ENCODE measurements at places on chromosomes 7 and 10. TPM values are rescaled to one million over a fixed set of nuclear protein-coding genes. Genes with fewer than 3 reads are reported as not detected.

The ADIRF gene
- not detected for total RNA-seq

- no peak for DNase-seq
Observed at GRCh38 chr10:5576780-5577624, 52.2 kb downstream of the CALML3 start.

GRCh38 chr7:106460792-106461254 lies 176.0 kb upstream of the NAMPT start:
- DNase-seq: no peak

DNA sequence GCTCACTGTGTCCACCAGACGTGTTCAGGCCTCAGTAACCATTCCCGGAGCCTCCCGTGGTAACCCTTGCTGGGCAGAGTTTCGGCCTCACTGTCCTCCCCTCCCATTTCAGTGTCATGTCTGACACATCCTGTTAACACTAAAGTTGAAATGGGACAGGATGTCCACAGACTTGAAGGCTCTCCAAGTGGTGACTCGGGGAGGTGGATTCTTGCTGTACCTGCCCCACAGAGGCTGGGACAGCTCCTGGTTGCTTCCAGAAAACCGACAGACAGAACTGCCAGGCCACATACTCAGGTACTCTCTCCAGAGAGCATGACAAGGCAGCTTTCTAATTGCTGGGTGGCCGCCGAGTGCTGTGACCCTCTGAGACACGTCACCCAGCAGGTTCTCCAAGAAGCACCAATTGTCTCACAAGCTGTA lies 17.9 kb upstream of the CYTH3 start:
- DNase-seq: peak; percentile 36

- DNase-seq: no peak
Observed at GRCh38 chr7:601595-602340, 82.1 kb upstream of the PDGFA start.

DNA sequence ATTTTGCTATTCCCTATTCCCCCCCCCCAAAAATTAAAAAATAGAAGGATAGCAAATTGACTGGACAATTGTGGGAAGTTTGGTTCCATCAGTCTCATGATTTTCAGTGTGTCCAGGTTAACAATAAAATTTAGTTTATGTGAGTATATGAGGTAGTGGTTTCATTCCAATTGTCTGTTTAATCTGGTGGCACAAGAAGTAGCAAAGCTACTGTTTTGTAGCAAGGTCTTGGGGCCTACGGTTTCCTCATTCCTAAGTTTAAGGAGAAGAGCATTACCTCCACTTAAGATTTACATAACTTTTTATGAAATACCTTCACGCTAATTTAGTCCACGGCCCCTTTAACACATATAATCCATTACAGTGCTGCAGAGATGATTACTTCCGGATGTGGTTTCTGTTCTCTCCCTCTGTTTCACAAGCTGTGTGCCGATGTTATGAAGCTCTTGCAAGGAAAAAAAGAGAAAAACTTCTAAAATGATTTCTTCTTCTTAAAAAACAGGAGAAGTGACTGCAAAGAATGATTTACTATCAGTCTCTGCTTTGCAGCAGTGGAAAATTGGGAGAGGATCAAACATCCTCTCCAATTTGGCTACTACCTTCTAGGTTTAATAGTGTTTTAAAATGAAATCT lies 32.7 kb upstream of the NPVF start:
- no peak for DNase-seq

- no peak for DNase-seq
Observed at GRCh38 chr7:129143724-129144094, 798 bp upstream of the TSPAN33 start.

DNA sequence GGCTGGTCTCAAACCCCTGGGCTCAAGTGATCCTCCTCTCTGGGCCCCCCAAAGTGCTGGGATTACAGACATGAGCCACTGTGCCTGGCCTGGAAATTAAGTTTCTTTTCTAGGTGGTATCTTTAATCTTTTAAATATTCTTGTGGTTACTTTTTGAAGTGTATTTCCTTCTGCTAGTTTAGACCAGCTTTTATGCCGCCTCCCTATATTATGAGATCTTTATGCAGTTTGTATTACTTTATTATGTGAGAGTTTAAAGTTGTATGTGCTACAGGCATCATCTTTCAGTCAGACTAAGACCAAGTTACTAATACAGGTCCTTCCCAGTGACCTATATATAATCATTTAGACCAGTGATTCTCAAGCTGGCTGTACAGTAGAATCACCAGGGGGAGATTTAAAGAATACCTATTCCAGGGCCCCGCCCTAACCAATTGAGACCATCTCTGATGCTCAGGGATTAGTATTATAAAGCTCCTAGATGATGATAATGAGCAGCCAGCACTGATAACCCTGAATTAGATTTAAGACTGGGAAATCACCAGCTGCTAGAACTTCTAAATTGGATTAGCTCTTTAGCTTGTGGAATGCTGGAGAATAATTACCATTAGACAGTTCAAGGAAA lies 11.3 kb downstream of the INPP5F start:
- no peak for DNase-seq

DNA sequence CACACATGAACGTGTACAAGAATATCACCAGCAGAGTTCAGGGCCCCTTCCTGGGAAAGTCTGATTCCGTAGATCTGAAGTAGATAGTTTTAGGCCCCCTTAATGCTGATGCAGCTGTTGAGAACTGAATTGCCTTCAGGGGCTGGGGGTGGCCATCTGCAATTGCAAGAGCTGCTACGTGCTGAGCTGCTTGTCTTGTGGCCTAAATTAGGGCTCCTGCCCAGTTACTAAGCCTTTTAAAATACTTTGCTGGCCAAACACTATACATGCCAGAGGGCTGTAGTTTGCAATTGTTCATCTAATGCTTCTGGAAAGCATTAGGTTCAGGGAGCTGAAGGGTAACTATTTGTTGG lies 71.7 kb downstream of the TMEM178B start:
- no peak for DNase-seq

GRCh38 chr7:157001920-157002818 lies 8.3 kb downstream of the MNX1 start:
- DNase-seq: no peak

DNA sequence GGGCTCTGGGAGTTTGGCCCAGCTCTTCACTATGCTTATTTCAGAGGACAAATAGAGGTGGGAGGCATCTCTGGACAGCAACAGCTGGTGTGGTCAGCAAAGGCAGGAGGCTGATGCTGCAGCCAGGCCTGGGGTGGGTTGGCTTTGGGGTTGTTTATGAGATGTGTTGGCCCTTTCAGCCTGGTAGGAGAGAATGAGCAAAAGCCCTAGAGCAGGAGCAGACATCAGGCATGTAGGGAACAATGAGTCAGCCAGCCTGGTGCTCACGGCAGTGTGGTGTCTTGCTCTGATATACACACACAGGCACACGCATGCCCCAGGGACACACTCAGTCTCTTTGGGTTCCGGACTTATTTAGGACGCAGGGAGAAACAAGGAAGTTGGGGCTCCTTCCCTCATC lies 157.1 kb downstream of the PRKCQ start:
- no peak for DNase-seq

The DENND2A gene
- total RNA-seq: not detected

- DNase-seq: no peak
Observed at GRCh38 chr10:114306116-114306973, 67.3 kb downstream of the VWA2 start.

GRCh38 chr7:97019710-97020225 lies 4.9 kb downstream of the DLX5 start:
- DNase-seq: no peak

The ZNF746 gene
- 31.6 TPM for total RNA-seq

The TEX47 gene
- not detected for total RNA-seq

DNA sequence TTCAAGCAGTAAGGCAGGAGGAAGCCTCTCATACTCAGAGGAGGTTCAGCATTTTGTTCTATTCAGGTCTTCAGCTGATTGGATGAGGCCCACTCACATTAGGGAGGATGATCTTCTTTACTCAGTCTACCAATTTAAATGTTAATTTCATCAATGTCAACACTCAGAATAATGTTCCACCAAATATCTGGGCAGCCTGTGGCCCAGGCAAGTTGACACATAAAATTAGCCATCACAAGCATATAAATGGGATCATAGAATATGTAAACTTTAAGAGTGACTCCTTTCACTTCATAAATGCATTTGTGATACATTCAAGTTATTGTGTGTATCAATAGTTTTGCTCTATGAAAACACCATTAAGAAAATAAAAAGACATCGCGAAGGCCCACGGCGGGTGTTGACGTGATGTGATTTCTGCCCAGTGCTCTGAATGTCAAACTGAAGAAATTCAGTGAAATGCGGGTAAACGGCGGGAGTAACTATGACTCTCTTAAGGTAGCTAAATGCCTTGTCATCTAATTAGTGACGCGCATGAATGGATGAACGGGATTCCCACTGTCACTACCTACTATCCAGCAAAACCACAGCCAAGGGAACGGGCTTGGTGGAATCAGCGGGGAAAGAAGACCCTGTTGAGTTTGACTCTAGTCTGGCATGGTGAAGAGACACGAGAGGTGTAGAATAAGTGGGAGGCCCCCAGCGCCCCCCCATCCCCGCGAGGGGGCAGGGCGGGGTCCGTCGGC lies 536.1 kb upstream of the AUTS2 start:
- no peak for DNase-seq

GRCh38 chr7:154777489-154777888 lies 225.4 kb downstream of the PAXIP1 start:
- DNase-seq: no peak

The ETV1 gene
- total RNA-seq: 18.1 TPM

The TMEM270 gene
- not detected for total RNA-seq

GRCh38 chr7:99446096-99446495 lies 7.4 kb downstream of the CPSF4 start:
- DNase-seq: no peak

- DNase-seq: no peak
Observed at GRCh38 chr7:83574616-83575015, 74.3 kb downstream of the SEMA3E start.

The SMARCD3 gene
- 3.6 TPM for total RNA-seq

- DNase-seq: no peak
Observed at GRCh38 chr7:4136501-4137110, 545.5 kb upstream of the FOXK1 start.

DNA sequence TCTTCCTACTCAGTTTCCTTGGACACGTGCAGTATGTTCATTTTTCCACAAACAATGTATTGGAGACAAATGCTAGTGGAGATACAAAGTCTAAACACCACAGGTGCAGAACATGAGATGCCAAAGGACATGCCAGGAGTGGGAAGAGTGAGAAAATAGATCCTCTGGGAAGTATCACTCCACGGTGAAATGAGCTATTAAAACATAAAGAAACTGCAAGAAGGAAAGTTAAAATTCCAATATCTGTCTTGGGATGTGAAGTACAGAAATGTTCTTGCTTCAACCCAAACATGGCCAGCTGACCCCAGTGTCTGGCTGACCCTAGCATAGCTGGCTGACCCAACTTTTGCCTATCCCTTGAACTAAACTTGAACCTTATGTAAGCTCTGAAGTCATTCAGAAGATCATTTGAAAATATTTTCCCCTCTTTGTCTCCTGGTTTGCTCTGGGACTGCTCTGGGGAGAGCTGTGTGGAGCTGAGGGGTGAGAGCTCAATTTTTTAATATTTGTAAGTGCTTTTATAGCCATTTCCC lies 59.5 kb downstream of the FZD1 start:
- DNase-seq: no peak

DNA sequence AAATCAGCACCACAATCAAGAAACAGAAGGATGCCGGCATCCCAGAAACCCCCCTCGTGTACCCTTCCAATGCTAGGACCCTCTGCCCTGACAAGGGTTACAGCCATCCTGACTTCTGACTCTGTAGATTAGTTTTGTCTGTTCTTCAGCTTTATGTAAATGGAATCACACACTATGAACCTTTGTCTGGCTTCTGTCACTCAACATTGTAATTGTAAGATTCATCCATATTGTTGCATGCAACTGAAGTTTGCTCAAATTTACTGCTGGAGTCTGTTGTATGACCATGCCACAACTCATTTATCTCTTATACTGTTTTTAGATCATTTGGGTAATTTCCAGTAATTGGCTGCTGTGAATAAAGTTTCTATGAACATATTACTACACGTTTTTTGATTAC lies 8.4 kb downstream of the IKZF5 start:
- DNase-seq: no peak

The ANKRD1 gene
- not detected for total RNA-seq

GRCh38 chr7:44124822-44125202 lies 1.5 kb upstream of the POLD2 start:
- DNase-seq: no peak

GRCh38 chr10:124672181-124672638 lies 72.0 kb downstream of the FAM53B start:
- DNase-seq: no peak

- DNase-seq: no peak
Observed at GRCh38 chr7:38280000-38280399, 6.6 kb upstream of the TARP start.

DNA sequence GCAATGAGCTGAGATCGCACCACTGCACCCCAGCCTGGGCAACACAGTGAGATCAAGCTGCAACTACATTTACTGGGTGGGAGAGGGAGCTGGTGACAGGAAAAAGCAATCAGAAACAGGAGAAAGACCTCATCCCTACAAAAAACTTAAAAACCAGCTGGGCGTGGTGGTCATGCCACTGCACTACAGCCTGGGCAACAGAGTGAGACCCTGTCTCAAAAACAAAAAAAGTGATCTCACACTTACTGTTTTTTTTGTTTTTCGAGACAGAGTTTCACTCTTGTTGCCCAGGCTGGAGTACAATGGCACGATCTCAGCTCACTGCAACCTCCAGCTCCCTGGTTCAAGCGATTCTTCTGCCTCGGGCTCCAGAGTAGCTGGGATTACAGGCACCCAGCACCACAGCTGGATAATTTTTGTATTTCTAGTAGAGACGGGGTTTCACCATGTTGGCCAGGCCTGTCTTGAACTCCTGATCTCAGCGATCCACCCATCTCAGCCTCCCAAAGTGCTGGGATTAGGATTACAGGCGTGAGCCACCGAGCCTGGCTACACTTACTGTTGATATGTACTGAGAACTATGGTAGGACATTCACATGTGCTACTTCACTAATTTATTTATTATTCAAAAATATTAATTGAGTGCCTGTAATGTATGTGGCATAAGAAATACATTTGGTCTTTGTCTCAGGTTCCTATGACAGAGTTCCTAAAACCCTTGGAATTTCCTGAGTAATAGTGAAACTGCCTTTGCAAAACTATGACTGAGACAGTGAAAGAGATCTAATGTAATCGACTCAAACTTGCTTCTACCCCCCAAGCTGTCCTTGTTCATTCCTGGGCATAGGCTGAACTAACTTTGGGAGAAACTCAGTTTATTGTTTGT lies 27.7 kb upstream of the NRBF2 start:
- no peak for DNase-seq

The ZFAND4 gene
- total RNA-seq: 2.1 TPM

DNA sequence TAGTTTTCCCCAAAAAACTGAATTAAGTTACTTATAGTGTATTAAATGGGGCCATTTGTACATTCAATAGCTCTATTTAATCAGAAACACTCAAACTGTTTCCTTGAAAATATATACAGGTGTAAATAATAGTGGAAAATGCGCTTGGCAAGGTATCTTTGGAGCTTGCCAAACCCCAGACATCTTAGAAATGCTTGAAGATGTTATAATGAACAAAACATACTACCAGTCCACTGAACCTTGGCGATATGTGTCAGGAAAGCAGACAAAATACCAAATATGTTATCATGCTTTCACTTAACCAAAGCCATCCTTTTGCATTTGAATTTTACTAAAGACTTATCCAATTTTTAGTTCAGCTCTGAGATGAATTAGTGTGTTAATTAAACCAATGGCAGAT lies 352.7 kb upstream of the SEMA3A start:
- no peak for DNase-seq

GRCh38 chr7:954330-955238 lies at the start of gene ADAP1:
ADAP1 (minus strand) TSS chr7:954680; CDS start chr7:954477, 203 bp downstream.
- peak; percentile 57 for DNase-seq

- no peak for DNase-seq
Observed at GRCh38 chr10:130137090-130137448, 878 bp downstream of the GLRX3 start.

GRCh38 chr7:45099891-45100760 lies 11.4 kb upstream of the NACAD start:
- no peak for DNase-seq

Measured in K562 (cell line).